ENCODE measurements at places on chromosomes 1 and 21.

DNA sequence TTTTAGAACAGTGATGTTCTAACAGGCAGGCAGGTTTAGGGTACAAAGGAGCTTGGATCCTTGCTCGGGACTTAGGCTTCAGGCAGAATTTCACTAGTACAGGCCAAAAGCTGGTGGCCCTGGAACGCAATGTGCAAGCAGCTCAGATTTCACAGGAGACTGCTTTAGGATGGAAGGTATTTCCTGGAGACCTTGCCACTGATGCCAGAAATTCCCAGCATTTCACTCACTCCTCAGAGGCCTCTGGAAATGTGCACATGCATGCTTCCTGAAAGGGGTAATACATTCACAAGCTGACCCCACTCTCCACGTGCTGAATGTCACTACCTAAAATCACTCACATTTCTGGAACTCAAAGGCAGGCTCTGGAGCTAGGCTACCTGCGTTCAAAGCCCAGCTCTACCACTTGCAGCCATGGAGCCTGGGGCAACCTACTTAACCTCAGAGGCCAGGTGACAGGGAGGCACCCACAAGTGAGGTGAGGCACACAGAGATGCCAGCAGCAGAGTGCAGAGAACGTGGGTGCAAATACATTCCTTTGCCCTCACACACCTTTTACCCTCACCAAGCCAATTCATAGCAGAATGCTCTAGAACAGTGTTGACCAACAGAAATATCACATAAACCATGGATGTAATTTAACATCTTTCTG is 56.5 kb downstream of the CDC7 start:
- DNase-seq: no peak

GRCh38 chr1:229148041-229148671 is 122.8 kb upstream of the RAB4A start:
- DNase-seq: no peak

- DNase-seq: no peak
Measured at GRCh38 chr1:223748773-223749733, 36.7 kb downstream of the CAPN2 start.

- DNase-seq: peak; percentile 68
Measured at GRCh38 chr1:173269490-173270230, 62.5 kb upstream of the TNFSF4 start.

DNA sequence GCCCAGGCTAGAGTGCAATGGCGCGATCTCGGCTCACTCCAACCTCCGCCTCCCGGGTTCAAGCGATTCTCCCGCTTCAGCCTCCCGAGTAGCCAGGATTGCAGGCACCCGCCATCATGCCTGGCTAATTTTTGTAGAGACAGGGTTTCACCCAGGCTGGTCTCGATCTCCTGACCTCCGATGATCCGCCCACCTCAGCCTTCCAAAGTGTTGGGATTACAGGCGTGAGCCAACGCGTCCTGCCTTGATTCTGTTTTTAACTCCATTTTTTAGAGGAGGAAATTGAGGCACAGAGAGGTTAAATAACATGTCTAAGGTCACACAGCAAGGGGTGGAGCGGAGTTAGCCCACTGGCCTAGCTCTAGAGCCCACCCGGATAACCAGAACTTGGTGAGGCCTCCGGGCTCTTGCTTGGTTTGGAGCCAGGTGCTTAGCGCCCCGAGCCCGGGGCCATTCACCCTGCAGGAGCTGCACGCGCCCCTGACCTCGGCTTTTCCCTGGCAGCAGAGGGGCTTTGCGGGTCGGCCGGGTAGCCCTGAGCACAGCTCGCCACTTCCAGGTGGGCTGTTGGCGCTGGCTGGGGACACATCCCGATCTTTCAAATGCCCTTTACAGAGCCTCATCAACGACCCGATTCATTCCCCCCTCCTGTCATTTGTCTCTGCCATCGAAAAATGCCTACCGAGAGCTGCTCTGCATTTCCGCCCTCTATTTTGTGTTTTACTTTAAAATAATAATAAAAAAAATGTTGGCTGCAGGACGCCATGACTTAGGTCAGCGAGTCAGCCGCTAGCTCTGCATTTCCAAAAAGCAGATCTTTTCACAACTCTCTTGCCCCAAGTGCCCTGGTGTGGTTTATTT is 11.2 kb downstream of the SIM2 start:
- DNase-seq: no peak

- DNase-seq: peak; percentile 62
Measured at GRCh38 chr1:170685166-170685565, 21.2 kb downstream of the PRRX1 start.

DNA sequence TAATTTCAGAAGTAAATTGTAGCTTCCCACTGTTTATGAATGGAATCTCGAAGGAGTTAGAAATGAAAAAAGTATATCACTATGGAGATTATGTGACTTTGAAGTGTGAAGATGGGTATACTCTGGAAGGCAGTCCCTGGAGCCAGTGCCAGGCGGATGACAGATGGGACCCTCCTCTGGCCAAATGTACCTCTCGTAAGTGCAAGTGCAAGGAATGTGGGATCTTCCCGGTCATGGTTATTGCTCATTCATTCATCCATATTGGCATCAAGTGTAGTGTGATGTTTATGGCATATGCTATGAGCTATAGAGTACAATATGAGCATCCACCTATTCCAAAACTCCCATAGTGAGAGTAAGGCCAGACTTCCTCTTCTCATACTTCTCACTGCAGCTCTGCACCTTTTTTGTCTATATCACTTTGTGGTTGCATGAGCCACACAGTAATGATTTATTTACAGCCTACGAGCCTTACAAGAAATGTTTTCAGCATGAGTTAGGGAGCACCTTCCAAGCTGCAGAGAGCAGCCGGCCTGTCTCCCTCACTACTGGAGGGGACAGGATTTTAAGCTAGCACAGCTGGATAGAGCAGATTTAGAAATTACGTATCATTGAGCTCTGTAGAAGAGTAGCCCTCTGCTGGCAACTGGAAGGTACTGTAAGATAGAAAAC is 24.9 kb upstream of the CR1L start:
- peak; percentile 11 for DNase-seq

GRCh38 chr1:230029244-230029941 is 37.6 kb upstream of the GALNT2 start:
- no peak for DNase-seq

DNA sequence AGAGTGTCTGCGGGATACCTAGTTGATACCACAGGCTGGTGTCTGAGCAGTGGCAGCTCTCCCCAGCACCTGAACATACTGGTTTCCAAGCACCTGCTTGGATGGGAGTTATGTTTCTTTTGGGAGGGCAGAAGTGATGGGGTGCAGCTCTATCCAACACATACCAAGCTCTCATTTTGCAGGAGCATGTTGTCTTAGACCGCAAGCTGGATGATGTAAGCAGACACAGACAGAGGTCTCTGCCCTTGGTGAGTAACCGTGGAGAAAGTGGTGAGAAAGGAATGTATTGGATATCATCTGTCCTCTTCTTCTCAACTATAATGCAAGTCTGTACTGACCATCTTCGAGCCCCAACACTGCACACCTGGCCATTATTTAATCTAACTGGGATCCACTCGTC is 37.4 kb downstream of the ZNF496 start:
- DNase-seq: peak; percentile 3

GRCh38 chr1:166899769-166900168 is 23.7 kb upstream of the TADA1 start:
- no peak for DNase-seq

GRCh38 chr1:179058487-179059483 is 23.1 kb upstream of the TOR3A start:
- DNase-seq: peak; percentile 70

- no peak for DNase-seq
Measured at GRCh38 chr1:46001081-46001785, 131.2 kb downstream of the PIK3R3 start.

DNA sequence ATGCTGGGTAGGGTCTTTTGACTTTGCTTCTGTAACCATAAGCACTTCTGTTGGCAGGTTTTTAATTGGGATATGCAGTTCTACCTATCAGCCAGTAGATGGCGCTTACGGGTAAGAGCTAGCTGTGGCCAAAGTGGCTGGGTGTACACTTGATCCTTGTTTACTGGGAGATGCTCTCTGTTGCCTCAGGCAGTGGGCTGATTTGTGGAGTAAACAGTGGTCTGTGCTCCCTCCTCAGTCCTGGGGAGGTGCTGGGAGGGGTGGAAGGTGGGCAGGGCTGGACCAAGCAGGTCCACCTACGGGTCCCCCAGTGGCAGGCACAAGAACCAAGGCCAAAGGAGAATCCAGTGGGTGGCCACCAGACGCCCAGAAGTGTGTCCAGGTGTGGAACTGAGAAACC is 43.4 kb downstream of the RALGPS2 start:
- DNase-seq: no peak

DNA sequence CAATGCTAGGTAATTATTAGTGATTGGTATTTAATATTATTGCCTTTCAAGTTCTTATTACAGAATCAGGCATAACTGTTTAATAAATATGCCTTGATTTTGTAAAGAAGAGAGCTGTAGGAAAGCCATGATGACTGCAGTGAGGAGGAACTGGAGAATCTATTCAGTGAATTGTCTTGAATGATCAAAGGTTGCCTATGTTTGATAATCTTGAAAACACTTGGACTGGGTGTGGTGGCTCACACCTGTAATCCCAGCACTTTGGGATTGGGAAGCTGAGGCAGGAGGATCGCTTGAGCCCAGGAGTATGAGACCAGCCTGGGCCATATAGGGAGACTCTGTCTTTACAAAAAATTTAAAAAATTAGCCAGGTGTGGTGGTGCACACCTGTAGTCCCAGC is 42.4 kb downstream of the FMN2 start:
- DNase-seq: no peak

DNA sequence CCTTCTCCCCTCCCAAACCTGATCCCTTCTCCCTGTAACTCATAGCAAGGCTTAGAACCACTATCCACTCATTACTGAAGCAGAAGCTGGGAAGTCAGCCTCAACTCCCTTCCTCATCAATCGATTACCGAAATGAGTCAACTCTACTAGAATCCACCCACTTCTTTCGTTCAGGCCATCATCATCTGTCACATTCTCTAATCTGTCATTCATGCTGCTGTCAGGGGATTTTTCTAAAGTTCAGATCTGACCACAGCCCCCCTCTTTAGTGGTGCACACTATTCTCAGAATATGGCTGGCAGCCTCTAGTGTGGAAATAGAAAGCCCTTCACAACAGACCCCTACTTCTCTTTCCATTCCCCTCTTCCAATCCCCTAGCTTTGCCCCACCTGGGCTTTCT is 5.1 kb downstream of the NT5C1A start:
- DNase-seq: no peak

DNA sequence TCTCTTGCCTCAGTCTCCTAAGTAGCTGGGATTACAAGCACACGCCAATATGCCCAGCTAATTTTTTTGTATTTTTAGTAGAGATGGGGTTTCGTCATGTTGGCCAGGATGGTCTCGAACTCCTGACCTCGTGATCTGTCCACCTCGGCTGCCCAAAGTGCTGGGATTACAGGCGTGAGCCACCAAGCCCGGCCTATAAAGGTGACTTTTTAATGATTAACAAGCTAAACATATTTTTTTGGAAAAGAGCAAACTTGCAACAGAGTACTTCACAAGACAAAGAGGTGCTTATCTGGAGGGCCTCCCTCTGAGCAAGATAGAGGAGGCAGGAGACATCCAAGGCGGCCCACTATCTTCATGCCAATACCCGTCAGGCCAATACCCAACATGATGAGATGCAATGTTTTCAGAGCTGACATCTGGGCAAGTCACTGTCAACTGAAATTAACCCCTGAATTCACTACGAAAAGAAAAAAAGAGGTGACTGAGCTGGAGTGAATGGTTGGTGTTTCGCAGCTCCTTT is 10.5 kb downstream of the BCAR3 start:
- DNase-seq: no peak

DNA sequence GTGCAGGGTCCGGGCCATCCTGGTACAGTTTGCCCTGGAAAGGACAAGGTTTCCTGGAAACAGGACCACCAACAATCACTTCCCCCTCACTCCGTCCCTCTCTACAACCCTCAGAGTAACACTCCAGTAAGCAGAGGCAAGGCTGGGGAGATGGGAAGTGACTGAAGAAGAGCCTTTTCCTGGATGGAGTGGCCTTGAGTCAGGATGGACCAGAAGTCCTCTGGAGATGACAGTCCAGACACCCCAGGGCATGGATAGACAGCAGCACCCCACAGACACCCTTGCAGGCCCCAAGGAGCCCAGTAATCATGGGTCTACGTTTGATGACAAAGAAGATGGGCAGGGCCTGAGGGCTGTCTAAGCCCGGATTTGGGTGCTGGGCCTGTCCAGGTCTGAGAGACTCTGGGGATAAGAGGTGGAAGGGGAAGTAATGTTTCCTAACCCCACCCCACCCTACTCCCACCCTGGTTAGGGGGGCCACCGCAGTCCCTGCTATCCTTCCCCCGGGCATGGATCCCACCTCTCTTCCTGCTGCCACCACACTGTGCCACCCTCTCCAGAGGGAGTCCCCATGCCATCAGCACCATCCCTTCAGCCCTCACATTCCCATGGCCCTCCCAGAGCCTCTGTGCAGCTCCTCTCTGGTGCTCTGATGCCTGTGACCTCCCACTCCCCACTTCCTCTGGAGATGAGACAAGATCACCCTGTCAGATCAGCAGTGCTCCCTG is 7.2 kb upstream of the S100A8 start:
- DNase-seq: no peak

- no peak for DNase-seq
Measured at GRCh38 chr1:209106861-209107260, 476.7 kb upstream of the CAMK1G start.

DNA sequence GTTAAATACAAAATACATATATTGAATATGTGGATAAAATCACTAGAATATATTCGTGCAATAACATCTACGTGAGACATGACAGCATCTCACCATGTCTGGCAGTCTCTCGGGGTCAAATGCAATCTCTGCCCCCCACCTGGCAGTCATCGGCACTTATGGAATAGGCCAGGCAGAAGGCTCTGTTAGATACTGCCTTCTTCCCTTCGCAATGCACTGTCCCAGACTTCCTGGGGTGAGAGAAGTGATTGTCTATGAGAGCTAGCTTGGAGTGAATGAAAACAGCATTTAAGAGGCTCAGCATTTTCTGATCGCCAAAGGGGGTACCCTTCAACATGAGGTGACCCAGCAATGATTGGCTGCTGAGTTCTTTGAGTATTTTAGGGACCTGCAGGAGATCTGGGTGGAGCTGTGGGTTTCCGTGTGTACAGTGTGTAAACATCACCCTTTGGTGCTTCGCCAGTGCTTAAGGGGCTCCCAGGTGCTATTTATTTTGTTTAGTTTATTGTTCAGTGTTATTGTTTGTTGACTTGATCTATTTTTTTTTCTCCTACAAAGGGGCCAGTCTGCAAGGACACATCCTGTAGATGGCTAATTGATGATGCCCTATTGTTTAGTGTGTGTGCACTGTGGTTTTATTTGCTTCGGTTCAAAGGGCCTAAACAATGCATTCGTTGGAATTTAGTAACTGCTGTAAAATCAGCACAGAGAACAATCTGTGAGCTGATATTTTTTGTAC is 10.2 kb downstream of the ERG start:
- DNase-seq: no peak
